ENCODE measurements at places on chromosomes 6 and 20.

DNA sequence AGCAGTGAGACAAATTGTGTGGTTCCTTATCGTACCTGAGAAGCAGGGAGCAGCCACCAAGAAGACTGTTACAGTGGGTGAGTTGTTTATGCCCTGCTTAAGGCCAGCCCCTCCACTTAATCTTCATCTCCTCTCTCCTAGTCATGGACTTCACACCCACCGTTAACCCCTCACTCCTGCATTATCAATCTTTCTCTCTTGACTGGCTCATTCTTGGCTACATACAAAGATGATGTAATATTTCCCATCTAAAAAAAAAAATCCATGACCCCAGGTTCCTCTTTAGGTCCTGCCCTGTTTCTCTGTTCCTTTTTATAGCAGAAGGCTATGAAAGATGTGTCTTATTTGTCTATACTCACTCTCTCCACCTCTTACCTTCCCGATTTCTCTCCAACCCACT lies 72.4 kb downstream of the SHLD1 start:
- no peak for DNase-seq

- DNase-seq, result no peak
These were observed 99.7 kb upstream of the HIVEP1 start for GRCh38 chr6:11912420-11912819.

GRCh38 chr20:9306521-9306920 lies 207.9 kb upstream of the LAMP5 start:
- DNase-seq, result no peak

DNA sequence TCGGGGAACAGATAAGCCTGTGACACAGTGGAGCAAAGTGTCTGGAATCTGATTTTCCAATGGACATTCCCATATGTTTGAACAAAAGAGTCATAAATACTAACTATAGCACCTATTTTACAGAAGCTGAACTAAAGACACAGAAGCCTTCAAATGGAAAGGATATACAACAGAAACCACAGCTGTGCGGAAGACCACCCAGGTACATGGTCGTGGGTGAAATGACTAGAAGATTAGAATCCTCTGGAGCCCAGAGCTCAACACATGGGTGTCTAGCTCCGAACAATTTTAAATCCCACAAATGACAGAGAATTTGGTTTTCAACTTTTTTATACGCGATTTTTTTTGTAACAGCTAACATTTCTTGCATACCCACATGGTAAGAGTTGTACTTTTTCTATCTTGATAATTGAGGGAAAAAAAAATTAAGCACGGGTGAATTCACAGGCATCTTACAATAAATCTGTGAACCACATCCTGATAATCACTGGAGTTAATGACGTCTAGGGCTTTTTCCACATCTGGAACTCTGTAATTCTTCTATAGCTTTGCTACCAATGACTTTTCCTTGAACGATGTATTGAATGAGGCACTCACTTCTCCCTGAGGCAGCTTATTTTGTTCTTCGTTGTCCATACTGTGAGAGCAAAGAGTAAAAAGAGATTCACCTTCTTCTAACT lies 271.1 kb upstream of the AGPAT4 start:
- DNase-seq, result no peak

- no peak for DNase-seq
These were observed 34.2 kb downstream of the DTNBP1 start for GRCh38 chr6:15628499-15629131.

- no peak for DNase-seq
These were observed 5.8 kb downstream of the FLRT3 start for GRCh38 chr20:14331646-14332045.

- DNase-seq, result no peak
These were observed 283.0 kb downstream of the TSHZ2 start for GRCh38 chr20:53255102-53255710.

DNA sequence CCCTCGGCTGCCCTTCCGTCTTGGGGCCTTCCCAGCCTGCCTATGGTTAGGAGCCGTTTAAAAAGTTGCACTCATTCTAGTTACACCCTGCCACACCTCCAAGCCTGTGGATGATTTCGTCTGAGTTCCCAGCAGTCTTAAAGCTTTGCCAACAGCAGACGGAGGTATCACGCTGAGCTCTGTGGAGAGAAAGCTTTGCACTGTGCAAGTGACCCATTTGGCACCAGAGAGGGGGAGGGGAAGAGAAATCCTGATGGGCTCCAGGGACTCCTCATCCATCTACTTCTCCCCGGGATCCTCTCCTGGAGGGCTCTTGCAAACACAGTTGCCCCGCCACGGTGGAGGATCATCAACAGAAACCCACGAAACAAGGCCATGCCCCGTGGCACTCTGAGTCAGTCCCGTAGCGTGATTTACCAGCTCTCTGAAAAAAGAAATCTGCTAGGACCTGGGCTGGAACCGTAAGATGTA lies 98.8 kb upstream of the CITED2 start:
- no peak for DNase-seq

GRCh38 chr6:48978016-48978415 lies 485.0 kb downstream of the MMUT start:
- no peak for DNase-seq

GRCh38 chr6:80287607-80288006 lies 181.1 kb downstream of the BCKDHB start:
- no peak for DNase-seq

DNA sequence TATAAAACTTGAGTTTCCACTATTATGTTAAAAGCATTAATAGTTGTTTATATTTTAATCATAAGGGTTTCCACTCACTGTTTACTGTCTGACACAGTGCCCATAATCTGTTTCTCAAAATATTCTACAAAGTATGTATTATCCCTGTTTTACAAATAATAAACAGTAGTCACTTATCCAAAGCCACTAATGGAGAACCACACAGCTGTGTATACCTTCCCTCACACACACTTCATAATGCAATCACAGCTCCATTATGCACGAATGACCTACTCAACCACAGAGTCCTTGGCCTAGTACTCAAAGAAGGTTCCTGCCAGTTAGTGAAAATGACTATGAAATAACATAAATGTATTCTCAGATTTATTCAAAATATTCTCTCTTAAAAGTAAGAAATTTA lies 103.1 kb downstream of the EPB41L2 start:
- DNase-seq, result no peak

- DNase-seq, result peak; percentile 40
These were observed 60.2 kb downstream of the EZR start for GRCh38 chr6:158758941-158759479.

GRCh38 chr6:47698342-47698787 lies at the start of gene ADGRF4:
TSS of gene ADGRF4 (plus strand) at chr6:47698580. CDS start at chr6:47707246, 8,666 bp downstream.
- no peak for DNase-seq

GRCh38 chr20:52402950-52403349 lies 211.4 kb upstream of the ZFP64 start:
- DNase-seq, result no peak

DNA sequence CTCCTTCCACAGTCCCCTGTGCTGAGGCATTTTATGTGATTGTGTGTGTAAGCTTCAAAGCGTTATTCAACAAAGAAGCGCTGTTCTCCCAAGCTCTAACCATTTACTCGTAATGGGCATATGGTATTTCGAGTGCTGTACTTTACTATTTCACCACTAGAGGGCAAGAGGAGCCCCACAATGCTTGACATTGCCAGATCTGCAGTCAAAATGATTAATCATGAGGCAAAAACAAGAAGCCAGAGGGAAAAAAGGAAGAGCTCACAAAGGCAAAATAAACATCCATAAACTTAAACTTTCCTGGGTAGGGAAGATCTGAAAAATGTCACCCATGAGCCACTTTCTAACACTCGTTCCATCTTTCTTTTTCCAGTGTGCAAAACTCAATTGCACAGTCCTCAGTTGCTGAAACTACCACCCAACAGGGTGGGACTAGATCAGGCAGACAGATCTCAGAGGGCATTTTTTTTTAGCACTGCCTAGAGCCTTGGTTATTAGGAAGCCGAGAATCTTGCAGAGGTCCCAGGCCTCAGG lies 215.0 kb upstream of the PLCB4 start:
- peak; percentile 53 for DNase-seq

GRCh38 chr6:25312703-25313102 lies 33.5 kb downstream of the CARMIL1 start:
- DNase-seq, result no peak

GRCh38 chr20:59618131-59618530 lies 13.8 kb downstream of the PHACTR3 start:
- no peak for DNase-seq

DNA sequence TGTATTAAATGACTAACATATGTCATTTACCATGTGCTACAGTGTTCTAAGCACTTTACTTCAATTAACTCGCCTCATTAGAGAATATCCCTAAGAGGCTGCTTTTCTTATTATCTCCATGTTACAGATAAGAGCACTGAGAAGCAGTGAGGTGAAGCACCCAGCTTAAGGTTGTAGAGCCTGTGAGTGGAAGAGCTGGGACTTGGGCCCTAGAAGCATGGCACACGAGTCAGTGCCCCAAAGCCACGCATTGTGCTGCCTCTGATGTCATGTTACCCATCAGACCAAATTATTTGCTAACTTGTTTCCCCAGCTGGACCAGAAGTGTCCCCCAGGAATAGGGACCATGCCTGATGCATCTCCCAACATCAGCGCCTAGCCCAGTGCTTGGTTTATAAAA lies 34.1 kb downstream of the POFUT1 start:
- no peak for DNase-seq

GRCh38 chr6:106145741-106146227 lies 59.6 kb downstream of the PRDM1 start:
- DNase-seq, result peak; percentile 23

DNA sequence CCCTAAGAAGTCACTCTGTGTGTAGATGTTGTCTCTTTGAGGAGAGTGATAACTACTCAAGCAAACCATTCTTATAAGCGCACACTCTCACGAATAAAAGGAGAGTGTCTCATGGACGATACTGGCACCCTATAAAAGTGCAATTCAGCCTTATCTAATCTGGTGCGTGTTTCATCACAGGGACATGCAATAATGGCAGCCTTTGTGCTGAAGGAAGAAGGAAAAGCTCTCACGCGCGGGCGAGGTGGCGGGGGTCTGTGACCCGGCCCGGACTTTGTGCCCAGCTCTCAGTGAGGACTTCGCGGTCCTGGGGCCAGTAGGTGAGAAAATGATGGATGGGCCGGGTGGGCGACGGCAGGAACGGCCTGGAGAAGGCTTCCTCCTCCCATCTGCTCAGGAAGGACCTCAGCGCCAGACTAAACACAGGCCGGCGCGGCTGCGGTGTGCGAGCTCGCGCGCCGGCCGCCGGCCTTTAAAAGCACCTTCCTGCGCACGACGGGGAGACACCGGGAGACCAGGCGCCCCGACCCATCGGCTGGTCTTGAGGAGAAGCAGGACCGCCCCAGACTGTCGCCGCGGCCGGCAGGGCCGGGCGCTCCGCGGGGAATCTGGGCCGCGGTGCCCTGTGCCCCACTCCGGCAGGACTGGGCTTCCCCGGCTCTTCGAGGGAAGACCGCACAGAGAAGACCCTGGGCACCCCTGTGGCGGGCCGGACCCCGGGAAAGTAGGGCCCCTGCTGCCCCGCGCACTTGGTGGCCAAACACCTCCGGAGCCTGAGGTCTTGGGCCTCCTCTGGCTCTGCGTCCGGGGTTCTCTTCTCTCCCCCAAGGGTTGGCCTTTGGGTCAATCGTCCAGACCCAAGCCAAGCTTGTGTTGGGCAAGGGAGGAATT lies 8.3 kb upstream of the FOXC1 start:
- DNase-seq, result no peak

GRCh38 chr6:136076496-136076895 lies 173.6 kb downstream of the MTFR2 start:
- no peak for DNase-seq

- DNase-seq, result no peak
These were observed 6.1 kb upstream of the C6orf58 start for GRCh38 chr6:127570739-127571389.

GRCh38 chr20:46928580-46929132 lies 34.0 kb downstream of the EYA2 start:
- DNase-seq, result no peak

GRCh38 chr6:135850882-135851281 lies 619 bp upstream of the PDE7B start:
- no peak for DNase-seq

DNA sequence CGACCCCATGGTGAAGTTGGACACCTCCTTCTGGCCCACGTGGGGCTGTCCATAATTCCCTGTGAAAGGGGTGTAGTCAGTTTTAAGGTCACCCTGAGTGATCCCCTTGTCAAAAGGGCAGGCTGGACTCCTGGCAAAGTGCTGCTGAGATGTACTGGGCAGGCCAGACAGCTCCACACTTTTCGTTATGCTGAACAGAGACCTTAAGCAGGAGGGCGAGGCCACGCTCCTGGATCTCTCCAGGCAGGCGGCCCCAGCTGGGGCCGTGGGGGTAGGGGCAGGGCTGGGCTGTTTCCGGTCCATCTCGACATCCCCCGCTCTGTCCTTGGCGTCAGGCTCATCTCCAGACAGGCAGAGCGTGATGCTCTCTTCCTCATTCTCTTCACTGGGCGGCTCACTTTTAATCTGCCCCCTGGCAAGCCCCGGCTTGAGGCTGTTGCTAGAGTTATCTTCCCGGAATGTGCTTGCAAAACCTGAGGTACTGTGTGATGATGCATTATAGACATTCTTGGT lies 56.7 kb downstream of the GJA10 start:
- no peak for DNase-seq

- DNase-seq, result no peak
These were observed 396.2 kb downstream of the RFPL4B start for GRCh38 chr6:112743323-112743722.

DNA sequence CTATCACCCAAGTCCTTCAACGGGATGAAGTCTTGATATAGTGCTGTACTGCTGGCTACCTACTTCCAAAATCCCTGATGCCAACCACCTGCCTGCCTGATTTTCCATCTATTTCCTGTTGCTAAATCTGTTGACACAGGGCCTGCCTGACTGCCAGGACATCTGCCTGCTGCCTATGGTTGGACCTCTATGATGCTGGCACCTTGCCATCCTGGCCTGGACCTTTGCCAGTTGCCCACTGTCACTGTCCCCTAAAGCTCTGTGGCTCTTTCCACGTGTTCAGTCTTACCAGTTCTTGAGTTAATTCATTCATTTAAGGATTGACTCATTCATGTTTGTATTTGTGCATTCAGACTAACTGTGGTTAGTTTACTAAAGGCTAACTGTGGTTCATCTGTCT lies 9.2 kb upstream of the RGS17 start:
- DNase-seq, result peak; percentile 77

DNA sequence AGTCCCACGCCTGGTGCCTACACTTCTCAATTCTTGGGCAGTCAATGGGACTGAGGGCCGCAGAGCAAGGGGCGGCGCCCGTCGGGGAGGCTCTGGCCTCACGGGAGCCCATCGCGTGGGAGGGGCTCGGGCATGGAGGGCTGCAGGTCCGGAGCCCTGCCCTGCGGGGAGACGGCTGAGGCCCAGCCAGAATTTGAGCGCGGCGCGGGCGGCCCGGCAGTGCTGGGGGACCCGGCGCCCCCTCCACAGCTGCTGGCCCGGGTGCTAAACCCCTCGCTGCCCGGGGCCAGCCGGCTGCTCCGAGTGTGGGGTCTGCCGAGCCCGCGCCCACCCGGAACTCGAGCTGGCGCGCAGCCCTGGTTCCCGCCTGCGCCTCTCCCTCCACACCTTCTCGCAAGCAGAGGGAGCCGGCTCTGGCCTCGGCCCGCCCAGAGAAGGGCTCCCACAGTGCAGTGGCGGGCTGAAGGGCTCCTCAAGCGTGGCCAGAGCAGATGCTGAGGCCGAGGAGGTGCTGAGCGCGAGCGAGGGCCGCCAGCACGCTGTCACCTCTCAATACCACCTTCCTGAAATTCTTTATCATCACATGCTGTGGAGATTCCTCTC lies 58.5 kb downstream of the BAK1 start:
- no peak for DNase-seq
